HuH-7 (cell line): ENCODE measurements at places on chromosomes 7 and 10.

GRCh38 chr7:37741776-37742175 is 58.2 kb downstream of the GPR141 start:
- DNase-seq = no peak

- no peak for DNase-seq
Measured at GRCh38 chr7:13198036-13198435, 510.6 kb downstream of the ARL4A start.

- no peak for DNase-seq
Measured at GRCh38 chr7:95527776-95528250, 42.1 kb downstream of the ASB4 start.

DNA sequence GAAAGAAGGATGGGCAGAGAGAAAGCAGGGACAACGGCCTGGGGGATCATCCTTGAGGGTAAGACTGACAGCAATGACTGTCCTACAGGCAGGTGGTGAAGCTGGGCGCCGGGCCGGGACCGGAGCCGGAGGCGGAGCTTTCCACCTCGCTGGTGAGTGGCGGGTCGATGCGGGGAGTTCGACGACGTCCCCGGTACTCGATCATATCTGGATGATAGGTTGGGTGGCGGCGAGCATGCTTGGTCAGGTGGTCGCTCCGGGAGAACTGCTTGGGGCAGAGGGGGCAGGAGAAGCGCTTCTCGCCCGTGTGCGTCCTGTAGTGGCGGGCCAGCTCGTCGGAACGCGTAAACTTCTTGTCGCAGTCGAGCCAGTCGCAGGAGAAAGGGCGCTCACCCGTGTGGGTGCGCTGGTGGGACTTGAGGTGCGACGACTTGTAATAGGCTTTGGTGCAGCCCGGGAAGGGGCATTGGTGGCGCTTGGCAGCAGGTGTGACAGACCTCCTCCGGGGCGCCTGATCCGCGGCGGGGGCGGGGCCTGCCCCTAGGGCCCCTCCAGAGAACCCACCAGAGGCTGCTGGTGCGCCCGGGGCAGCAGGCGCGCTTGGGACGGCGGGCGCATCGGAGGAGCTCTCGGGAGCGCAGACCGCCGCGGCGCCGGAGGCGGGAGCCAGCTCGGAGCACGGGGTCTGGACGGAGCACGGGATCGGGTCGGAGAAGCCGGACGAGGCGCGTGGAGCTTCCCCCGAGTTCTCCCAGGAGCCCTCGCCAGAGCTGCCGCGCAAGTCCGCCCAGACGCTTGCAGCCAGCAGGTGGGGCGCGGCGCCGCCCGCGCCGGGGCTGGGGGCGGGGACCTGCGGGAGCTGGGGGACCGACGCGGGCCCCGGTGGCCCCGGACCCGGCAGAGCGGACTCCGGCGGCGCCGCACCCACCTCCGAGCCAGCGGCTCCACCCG is 752 bp downstream of the KLF14 start:
- peak; percentile 74 for DNase-seq

- peak; percentile 58 for DNase-seq
Measured at GRCh38 chr10:46558392-46559185, 2.1 kb upstream of the GPRIN2 start.

GRCh38 chr7:95820778-95821177 is 48.4 kb downstream of the DYNC1I1 start:
- DNase-seq = no peak

DNA sequence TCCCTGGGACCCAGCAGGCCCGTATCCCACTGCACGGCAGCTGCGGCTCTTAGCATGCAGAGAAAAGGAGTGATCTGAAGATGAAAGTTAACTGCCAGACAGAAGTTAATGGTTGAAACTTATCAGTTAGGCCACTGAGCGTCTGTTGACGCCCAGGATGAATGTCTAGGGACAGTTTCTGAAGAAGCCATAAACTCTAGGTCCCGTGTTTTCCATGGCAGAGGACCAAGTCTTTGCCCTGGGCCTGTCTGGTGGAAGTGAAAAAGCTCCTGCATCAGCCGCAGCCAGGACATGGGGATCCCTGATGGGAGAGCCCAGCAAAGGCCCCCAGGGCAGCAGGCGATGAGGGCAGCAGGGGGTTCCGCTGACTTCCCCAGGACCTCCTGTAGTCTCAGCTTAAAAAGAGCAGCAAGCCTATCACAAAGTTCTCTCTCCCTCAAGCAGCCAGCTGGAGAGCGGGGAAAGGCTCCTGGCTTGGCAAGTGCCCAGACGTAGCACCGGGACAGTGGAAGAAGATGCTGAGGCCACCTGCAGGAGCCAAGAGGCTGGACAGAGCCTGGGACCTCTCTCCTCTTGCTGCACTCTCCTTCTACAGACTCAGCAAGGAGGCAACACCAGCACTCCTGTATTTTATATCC is 79.6 kb downstream of the TNS3 start:
- no peak for DNase-seq

- DNase-seq = no peak
Measured at GRCh38 chr7:17070231-17070708, 188.5 kb upstream of the AGR3 start.

DNA sequence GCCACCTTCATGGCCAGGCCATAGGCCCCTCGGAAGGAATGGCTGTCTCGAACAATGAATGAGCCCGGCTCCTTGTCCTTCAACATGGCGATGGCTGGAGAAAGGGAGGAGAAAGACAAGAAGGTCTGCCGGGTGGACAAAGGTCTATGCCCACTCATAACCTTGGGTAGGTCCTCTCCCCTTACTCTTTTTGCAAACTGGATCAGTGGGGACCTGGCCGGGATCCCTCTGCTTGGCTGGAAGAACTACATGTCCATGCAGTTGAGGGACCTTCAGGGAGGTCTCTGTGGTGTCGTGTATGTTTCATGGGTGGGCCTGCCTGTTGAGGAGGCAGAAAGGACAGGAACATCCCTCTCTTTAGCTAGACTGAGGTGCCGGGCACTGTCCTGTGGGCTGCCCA is 284.8 kb downstream of the TNS3 start:
- no peak for DNase-seq

DNA sequence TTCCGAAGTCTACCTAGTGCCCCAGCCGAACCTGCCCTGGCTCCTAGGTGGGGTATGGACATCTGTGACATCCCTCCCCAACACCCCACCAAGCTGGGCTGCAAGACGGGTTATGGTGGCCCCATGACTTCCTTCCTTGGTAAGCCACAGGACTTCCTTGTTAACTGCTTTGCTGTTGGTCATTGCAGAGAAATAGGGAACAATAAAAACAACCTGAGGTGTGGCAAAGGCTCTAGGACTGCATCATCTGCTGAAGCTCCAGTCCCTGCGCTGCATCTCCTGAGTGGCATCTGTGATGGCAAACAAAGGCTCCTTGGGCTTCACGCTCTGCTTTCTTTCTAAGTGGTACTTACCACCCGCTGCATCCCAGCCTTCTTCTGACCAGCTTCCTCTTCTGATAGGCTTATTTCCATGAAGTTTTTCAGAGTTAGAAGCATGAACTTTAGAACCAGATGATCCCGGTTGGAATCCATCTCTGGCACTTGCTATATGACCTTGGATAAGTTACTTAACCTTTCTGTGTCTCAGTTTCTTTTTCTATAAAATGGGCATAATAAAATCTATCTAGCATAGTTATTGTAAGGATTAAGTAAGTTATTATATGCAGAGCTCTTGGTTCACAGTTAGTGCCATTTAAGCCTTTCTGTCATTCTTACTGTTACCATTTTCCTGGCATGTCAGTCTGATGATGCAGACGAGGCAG is 216.8 kb downstream of the RPS24 start:
- no peak for DNase-seq

- no peak for DNase-seq
Measured at GRCh38 chr7:157841773-157842370, 505.1 kb downstream of the DNAJB6 start.

GRCh38 chr10:93710333-93710909 is 8.0 kb upstream of the FRA10AC1 start:
- DNase-seq = no peak

DNA sequence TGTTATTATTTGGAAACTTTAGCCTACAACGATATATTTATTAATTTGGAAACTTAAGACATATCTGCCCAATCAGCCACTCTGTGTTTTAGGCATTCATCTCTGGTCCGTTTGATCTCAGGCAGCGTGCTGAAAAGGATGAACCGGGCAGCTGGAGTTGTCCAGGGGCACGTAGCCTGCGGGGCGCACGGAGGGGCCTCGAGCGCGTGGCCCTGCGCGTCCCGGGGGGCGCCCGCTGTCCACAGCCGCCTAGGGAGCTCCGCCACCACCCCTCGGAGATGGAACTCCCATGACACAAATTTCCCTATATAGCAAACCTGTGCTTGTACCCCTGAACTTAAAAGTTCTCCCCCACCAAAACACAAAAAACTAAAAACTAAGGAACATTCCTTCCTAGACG is 24.3 kb upstream of the MKI67 start:
- no peak for DNase-seq

DNA sequence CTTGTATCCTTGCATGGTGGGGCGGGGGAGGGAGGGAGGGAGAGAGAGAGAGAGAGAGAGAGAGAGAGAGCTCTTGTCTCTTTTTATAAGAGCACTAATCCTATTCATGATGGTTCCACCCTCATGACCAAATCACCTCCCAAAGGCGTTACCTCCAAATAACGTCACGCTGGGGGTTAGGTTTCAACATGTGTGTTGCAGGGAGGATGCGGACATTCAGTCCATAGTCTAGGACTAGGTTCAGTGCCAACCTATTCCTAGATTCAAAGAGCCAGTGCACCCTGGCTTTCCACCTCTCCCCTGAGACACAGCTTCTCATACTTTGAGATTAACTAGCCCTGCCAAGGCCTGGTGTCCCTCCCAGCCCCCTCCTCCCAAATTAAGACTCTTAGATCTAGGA is 123.0 kb downstream of the GRK5 start:
- DNase-seq = no peak

GRCh38 chr7:136997735-136998134 is 129.3 kb downstream of the CHRM2 start:
- DNase-seq = no peak

GRCh38 chr10:74855027-74855426 is 28.6 kb downstream of the KAT6B start:
- no peak for DNase-seq

GRCh38 chr10:803041-803741 is 113.7 kb upstream of the DIP2C start:
- DNase-seq = no peak

DNA sequence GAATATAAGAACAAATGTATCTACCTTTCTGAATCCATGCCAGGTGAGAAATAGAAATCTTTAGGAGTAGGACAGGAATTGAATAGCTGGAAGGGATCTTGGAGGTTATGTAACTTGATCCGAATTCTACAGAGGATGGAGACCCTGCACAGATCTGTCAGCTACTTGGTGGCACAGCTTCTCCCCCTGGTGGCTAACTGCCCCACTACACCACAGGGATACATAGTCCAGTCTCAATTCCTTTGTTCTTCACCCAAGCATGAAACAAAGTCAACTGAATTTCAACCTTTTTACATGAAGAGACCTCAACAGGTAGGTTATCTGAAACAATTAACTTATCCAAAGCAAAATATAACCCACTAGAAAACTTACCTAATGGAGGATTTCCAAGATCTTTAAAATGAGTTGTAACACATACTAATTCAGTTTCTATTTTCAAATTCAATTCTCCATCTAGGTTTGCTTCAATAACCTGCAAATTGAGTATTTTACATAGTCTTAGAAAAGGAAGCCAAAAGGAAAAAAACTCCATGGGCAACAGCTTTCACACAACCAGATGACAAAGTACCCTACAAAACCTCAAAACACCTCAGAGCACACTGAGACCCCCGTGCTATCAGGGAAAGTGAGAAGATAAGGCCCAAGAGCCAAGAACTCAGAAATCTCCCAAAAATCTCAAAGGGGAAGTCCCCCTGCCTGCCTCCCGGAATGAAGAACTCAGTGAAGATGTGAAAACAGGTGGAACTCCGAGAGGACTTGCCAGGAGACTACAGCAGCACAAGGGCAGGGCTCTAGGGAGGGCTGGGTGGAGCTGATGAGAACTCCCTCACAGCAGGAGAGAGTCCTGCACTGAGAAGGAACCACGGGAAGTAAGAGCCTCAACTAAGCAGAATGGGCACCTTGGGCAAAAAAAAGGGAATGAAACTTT is 10.3 kb downstream of the HUS1 start:
- DNase-seq = peak; percentile 85

DNA sequence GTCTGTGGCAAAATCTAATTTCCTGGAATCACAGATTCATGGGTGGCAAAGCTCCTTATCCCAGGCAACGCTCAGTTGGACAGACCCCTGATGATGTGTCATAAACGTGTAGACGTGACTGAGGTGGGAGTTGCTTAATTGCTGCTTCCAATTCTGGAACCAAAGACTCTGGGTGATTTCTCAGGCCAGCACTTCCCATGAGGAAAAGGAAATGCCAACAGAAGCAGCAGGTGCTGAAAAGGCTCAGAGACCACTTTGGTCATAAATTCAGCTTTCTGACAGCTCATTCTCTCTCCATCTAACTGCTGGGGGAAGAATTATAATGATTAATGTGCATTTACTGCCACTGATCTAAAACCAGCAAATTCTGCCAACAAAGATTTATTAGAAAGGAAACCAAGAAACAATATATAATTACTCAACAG is 88.7 kb downstream of the OSBPL3 start:
- no peak for DNase-seq

GRCh38 chr7:104275900-104276299 is 52.5 kb upstream of the LHFPL3 start:
- no peak for DNase-seq

DNA sequence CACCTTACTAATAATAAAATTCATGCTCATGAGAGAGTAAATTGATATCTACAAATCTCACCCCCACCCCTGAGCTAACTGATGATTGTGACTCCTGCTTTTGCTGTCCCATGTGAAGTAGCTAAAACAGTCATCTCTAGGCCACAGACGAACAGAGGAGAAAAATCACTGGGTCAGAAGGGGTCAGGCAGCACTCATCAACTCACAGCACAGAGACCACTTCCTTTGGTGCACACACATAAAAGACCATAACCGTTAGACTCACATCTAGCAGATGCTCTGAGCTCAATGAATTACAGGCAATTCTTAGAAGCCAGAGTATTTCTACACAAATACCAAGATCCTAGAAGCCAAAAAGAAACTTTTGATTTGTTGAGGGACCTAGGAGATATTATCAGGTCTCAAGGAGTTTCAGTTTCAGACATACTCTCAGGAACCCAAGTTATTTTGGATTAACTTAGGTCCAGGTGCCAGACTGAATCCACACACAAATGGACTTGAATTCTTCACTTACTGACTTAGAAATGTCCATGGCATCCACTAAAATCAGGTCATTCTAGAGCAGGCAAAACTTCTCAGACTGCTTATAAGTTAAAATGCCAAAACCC is 65.0 kb upstream of the TES start:
- no peak for DNase-seq

DNA sequence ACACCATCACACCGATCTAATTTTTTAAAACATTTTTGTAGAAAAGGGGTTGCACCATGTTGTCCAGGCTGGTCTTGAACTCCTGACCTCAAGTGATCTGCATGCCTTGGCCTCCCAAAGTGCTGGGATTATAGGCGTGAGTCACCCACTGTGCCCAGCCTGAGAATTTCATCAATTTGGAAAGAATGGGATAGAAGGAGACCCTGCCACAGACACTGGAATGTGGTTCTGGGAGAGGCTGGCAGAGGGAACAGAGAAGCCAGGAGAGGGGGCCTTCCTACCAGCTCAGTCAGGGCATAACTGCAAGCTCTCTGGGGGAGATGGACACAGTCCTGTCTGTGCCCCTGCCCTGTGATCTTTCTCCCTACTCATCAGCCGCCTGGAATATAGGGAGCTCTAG is 42.1 kb upstream of the MKRN1 start:
- DNase-seq = no peak
